ENCODE measurements at places on chromosomes 7 and 10. TPM values are rescaled to one million over a fixed set of nuclear protein-coding genes. Genes with fewer than 3 reads are reported as not detected.
A peak's percentile ranks its signal among the peaks of the same experiment; 100 is the strongest.

DNA sequence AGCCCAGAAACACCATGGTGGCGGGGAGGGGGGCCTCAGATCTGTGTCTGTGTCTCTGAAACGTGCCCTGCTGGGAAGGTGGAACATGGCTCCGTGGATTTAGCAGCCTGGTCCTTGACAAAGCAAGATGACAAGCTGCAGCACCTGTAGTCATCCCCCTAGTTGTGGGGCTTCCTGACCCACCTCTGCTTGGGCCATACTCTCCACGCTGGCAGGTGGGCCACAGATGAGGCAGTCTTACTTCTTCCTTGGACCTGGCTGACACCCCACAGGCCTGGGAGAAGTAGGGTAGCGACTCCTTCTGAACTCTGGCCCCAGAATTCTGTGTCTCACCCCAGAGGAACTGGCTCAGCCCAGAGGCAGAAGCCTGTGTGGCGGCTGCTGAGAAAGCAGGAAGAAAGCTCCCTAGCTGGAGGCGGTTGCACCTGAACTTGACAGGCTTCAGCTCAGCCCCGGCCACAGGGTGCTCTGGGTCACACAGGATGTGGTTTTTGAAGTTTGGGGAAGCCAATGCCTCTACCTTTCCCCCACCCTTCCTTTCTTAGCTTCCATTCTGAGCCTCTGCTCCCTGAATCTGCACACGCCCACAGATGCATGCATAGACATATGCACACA, 113.9 kb downstream of the ABLIM1 start:
- no peak for DNase-seq

GRCh38 chr10:5198386-5198785, 1.7 kb downstream of the AKR1C4 start:
- no peak for DNase-seq

- no peak for DNase-seq
These were observed 35.8 kb downstream of the CRCP start for GRCh38 chr7:66150471-66150870.

DNA sequence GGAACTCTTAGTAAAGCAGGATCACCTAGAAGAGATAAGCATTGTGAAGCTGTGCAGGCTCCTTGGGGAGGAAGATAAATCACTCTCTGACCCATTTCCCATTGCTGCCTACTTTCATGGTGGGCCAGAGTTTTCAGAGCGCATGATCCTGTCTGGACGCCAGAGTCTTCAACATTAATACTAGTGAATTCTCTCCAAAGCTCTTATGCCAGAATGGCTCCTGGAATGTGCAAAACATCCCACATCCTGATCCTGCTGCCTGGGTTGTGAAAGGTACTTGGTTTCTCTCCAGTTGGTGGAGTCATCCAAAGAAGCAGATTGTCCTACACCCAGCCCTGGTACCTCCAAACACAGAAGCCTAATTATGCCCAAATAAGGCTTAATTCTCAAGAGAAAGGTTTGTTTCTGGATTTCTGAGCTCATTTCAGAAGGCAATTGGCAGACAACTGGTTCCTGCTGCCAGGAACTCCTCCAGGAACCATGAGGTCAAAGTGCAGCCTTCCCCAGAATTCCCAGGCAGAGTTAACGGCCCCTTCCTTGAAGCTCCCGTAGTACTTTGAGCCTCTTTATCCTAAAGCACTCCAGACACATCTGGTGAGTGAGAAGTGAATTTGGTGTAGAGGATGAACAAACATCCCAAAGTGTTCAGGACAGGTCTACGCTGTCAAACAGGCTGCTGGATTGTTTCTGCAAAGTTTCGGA, 495.2 kb downstream of the PLXNA4 start:
- DNase-seq: no peak

DNA sequence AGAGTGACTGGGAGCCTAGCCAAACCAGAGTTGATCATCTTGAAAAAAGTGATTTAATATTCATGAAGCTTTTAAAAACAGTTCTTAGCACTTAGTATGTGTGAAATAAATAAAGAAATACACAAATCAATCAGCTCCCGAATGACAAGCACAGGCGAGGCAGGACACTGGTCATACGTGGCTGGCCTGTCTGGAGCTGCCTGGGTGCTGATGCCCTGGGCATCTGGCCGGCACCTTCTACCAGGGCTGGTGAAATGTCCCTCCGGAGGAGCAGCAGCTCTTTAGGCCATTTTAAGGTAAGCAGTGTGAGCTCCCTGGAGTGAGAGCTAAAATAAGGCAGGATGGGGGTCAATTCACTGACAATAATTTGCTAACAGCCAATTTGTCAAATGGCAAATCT, 23.7 kb downstream of the IL15RA start:
- no peak for DNase-seq

Gene HOXA6
- 11.8 TPM for total RNA-seq

DNA sequence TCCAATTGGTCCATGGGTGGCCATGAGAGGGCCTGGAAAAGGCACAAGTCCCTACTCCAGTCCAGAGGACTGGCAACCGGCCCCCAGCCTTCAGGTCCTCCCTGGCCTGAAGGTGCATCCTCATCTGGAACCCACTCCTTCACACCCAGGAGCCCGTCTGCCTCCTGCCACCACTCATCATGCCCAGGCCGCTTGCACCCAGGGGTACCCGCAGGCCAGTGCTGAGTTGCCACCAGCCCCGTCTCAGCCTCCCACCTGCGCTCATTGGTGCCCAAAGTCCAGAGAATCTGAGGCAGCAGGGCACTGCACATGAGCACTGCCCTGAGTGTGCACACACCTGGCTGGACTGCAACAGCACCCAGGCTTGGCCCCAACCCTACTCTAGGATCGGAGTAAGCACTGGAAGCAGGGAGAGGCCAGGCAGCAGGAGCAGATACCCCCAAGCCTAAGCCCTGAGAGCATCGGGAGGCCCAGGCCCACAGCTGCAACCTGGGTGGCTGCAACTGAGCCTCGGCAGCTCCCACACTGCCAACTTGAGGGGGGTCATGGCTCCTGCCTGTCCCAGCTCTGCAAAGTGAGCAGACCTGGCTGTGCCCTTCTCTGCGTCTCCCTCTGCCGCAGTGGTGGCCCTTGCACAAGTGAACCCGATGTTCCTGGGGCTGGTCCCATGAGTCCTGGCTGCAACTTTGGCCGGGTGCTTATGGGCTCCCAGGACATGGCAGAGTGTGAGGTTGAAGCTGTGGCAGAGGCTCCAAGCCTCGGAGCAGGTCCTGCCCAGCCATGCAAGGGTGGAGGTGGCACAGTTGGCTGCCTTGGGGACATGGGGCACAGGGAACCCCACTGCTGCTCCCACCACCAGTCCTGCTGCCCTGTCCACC, 44.3 kb downstream of the TCERG1L start:
- no peak for DNase-seq

DNA sequence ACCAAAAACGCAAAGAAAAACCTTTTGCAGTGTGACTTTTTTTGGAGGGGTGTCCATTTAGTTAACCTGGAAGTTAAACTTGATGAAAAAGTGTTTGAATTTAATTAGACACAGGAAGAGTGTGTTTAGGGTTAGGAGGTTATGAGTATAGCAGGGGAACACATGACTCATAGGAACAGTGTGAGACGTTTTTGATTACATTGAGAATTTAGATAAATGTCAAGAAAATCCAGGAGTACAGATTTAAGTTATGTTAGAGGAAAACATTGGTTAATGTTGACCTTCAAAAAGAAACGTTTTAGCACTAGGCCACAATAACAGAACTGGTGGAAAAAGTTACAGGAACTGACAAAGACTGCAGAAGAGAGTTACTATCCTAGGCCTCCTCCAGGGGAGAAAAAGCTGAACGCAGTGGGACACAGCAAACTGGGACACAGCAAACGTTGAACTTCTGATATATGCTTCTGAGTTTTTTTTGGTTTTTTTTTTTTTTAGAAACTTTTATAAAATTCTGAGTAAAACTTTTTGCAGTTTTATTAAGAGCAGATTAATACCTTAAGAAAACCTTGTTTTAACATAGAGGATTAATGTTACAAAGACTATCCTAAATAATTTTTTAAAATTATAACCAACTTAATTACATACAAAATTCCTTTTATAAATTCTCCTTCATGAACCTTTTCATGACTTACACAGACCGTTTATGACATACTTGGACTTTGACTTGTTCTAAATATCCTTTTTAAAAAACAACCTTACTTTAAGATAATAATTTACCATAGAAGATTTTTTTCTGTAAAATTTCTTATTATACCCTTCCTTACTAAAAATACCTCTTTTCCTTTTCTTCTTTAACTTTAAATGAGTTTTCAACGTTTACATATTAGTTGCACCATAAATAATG, 22.2 kb downstream of the LANCL2 start:
- DNase-seq: no peak

GRCh38 chr10:126252884-126253610, 135.2 kb downstream of the ADAM12 start:
- peak; percentile 50 for DNase-seq

- DNase-seq: no peak
These were observed 54.3 kb downstream of the ARHGAP21 start for GRCh38 chr10:24669285-24669852.

Gene ANKRD61
- total RNA-seq: not detected

GRCh38 chr10:35409094-35409582, 72.8 kb downstream of the CCNY start:
- no peak for DNase-seq

- DNase-seq: no peak
These were observed 45.7 kb upstream of the GJD4 start for GRCh38 chr10:35559416-35559815.

GRCh38 chr10:119663866-119664698, 12.9 kb downstream of the BAG3 start:
- no peak for DNase-seq

DNA sequence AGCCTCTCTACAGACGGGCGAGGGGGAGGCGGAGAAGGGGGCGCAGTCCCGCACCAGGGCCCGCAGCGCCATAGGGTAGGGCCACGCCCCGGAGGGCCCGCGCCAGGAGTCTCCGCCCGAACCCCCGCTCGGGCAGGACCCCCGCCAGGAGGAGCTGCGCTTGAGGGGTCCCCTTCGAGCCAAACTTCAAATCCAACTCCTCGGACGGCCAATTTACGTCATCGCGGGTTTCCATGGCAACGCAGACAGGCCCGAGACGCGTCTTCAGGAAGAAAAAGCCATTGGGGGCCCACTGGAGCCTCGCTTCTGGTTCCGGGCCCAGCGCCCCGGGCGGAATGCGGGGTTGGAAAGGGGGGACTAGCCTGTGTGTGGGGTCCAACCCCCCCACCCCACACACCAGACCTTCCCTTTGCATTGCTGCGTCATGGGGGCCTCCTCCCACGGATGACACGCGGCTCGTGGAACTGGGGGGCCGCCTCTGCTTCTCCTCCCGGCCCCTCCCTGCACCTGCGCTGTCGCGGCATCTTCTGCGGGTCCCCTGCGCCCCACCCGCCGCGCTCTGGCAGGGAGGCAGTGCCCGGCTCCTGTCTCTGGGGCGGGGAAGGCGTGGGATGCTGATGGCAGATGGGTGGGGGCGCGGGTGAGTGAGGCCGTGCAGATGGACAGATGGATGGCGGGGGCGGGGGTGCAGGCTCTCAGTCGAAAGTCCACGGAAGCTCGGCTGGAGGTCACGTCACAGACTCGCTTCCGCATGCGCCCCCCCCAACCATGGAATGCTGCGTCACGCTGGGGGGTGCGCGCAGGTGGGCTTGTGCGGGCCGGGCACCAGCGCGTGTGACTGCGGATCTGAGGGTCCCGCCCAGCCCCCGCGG, 1.2 kb downstream of the CALY start:
- no peak for DNase-seq

Gene TES
- total RNA-seq: 153 TPM

GRCh38 chr7:111531993-111532392, 30.3 kb downstream of the IMMP2L start:
- DNase-seq: no peak

- peak; percentile 99 for DNase-seq
These were observed 178.5 kb downstream of the NRP1 start for GRCh38 chr10:33155720-33156638.

- DNase-seq: no peak
These were observed 106.2 kb downstream of the PHF14 start for GRCh38 chr7:11079907-11080306.

GRCh38 chr7:102872460-102872859, 40.3 kb upstream of the LRRC17 start:
- DNase-seq: peak; percentile 82

Gene MKRN1
- 40.0 TPM for total RNA-seq

Gene TLX1
- total RNA-seq: not detected

DNA sequence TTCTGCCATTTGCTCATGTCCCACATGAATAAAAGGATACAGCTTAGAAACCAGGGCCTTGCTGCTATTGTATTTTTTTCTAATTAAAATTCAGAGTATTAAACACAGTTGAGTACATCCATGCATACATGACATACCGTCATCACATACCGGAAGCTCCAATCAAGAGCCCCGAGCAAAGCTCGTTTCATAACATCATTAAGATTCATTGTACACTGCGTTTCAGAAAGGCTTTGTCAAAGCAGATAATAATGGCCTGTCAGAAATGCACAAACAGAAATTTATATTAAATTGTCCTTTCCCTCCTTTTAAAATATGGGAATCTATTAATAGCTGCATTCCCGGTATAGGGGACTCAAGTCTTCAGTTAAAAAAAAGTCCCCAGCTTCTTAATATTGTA, 103.4 kb downstream of the PRTFDC1 start:
- DNase-seq: no peak

Gene ARID5B
- 16.5 TPM for total RNA-seq

DNA sequence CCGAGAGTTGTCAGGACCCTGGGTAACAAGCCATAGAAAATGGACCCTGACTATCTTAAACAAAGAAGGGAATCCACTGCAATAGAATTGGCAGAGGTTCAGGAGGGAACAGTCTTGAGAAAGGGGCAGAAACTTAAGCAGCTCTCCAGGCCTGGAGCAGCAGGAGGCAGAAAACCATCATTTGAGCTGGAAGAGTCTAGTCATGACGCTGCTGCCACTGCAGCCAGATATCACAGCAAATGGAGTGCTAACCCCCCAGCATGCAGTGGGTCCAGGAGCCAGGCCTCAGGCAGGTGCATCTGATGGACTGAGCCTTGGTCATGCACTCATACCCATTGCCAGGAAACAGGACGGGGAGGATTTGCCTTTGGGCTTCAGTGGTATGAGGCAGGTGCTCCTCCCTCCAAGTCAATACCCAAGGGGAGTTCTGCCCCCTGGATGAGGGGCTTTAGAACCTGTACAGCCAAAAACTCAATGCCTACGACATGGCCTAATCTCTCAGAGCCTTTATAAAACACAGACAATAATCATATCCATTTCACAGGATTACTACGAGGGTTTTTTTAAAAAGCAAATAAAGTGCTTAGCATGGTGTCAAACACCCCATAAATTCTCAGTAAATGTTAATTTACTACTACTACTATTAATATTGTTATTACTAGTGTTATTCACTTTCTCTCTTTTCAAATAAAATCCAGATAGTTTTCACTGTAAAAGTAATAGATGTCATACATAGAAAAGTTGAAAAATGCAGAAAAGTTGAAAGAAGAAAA, 30.7 kb downstream of the DUSP5 start:
- DNase-seq: no peak

GRCh38 chr10:49106451-49106850, 8.9 kb downstream of the VSTM4 start:
- no peak for DNase-seq

Gene TMEM120A
- total RNA-seq: 13.6 TPM

Gene ZNF853
- total RNA-seq: 5.6 TPM

DNA sequence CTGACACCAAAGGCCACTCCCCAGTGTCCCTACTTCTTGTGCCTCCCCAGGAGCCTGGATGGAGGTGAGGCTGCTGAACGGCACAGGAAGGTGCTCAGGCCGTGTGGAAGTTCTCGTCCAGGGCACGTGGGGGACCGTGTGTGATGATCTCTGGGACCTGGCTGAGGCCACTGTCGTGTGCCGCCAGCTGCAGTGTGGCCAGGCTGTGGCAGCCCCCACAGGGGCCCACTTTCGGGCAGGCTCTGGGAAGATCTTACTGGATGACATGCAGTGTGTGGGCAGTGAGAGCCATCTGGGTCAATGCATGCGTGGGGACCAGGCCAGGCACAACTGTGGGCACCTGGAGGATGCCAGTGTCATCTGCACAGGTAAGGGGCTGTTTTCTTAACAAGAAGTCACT, 57.0 kb upstream of the C10orf120 start:
- no peak for DNase-seq

Measured in epithelial cell of proximal tubule (primary cell).